ENCODE measurements at places on chromosomes 16 and 17. TPM values are rescaled to one million over a fixed set of nuclear protein-coding genes. Genes with fewer than 3 reads are reported as not detected.
A peak's percentile ranks its signal among the peaks of the same experiment; 100 is the strongest.

FKBP10 gene
- total RNA-seq: 62.0 TPM

DNA sequence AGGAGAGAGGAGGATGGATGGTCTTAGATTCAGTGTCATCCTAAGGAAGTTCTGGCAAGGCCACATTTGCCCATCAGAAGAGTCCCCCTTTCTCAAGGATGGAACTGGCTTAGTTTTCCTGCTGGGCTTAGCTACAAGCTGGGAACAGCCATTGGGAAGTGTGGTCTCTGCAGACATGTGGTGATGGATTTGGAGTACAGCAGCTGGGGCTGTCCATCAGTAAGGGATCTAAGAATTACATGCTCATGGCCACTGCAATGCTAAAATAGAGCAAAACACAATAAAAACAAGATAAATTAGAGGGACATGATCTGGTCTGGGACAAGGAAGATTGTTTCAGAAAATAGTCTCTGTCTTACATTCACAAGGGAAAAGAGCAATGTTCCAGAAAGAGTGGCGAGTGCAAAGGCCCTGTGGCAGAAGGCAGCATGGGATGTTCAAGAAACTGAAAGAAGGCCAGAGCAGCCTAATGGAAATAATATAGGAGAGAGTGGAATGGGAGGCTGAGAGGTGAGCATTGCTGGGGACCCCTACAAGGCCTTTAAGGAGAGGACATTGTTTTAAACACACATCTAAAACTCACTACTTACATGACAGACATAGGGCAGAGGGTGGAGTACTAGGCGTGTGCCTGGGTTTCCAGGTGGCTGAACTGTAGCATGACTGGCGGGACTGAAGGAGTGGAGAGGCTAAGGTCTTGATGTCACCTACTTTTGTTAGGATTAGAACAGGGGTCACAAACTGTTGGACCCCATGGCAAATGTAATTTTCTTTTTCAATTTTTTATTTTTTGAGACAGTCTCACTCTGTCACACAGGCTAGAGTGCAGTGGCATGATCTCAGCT, 17.0 kb upstream of the TOX3 start:
- no peak for DNase-seq

GRCh38 chr16:56362057-56362655, 63.2 kb downstream of the AMFR start:
- no peak for DNase-seq

DCTPP1 gene
- 26.6 TPM for total RNA-seq

- DNase-seq: no peak
Observed at GRCh38 chr17:61426482-61427304, 25.5 kb upstream of the TBX4 start.

- DNase-seq: no peak
Observed at GRCh38 chr17:50452630-50453300, 15.9 kb downstream of the CHAD start.

GRCh38 chr17:34736611-34737010, 157.2 kb downstream of the TMEM132E start:
- no peak for DNase-seq

CMTM2 gene
- total RNA-seq: not detected

DNA sequence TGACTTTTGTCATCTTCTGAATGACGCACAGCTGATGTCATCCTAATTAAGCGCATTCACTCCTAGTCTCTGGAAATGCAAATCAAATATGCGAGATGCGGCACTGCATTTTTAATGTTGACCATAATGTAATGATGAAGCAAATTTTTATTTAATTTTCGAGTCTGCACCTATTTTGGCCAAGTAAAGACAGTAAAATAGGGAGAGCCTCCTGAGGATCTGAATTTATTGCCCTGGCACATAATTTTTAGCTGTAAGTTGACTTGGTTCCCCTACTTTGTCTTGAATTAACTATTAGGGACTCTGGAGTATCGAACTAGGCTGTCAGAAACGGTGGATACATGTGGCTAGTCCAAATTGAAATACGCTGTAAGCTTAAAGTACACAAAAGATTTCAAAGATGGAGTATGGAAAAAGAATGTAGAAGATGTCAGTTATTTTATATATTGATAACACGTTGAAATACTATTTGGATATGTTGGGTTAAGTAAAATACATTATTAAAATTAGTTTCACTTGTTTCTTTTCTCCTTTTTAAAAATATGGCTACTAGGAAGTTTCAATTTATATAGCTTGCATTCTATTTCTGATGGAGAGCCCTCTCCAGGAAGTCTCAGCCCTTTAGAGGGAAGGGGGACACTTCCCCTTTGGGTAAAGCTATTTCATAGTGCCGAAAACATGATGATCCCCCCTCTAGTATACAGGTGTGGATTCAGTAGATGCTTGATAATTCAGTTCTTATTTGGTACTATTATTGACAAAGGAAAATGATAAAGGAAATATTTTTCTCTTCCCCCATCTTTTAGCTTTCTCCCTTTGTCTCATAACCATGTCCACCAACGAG, 991 bp downstream of the KPNA2 start:
- no peak for DNase-seq

- DNase-seq: peak; percentile 66
Observed at GRCh38 chr17:77308861-77309726, 168.3 kb downstream of the SEC14L1 start.

DNA sequence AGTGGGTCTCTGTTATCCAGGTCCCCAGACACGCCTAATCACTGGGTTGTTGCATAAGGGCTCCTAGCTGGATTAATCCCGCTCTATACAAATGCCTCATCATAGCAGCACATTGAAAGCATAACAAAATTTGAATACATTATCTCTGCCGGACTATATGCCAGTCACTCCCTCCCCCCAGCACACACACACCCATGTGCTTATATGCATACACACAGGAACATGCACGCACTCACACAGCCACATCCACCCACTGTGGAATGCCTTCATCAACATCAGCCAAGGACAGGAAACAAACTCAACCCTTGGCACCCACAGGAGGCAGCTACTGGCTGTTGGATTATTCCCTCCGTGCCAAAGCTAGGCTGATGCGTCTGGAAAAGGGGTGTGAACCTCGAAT, 3.5 kb upstream of the CDH13 start:
- DNase-seq: no peak

HOXB6 gene
- total RNA-seq: 18.2 TPM

FN3KRP gene
- 38.2 TPM for total RNA-seq

ANKS4B gene
- not detected for total RNA-seq

- DNase-seq: peak; percentile 97
Observed at GRCh38 chr17:16653367-16654041, at the start of gene ZNF624. Gene ZNF624, minus strand, starts transcription at chr17:16653850.

- no peak for DNase-seq
Observed at GRCh38 chr17:48520631-48521079, 10.2 kb downstream of the HOXB1 start.

GRCh38 chr17:81026266-81027036, 8.5 kb upstream of the BAIAP2 start:
- no peak for DNase-seq

DNA sequence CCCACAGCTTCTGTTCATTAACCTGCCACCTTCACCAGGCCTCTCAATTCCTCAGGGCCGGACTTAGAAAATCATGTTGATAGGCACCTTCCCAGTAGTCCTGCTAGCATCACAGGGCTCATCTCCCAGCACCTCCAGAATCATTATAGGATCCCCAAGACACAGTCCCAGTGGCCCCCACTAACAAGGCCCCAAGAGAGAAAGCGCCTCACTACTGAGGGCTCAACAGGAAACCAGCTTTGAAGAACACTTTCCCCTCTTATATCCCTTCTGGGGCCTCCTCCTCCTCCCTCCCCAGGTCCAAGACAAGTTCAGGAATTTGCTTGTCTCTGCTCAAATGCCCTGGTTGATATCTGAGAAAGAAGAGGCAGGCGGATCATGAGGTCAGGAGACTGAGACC, at the start of gene OR3A3:
OR3A3 (plus strand) TSS at position 301 of the 400 bp plus-strand sequence.
- no peak for DNase-seq

TBC1D3G gene
- not detected for total RNA-seq

CDH5 gene
- total RNA-seq: 59.7 TPM

GRCh38 chr17:82863941-82864712, 24.3 kb upstream of the ZNF750 start:
- no peak for DNase-seq

OTOP2 gene
- total RNA-seq: 0.46 TPM

DNA sequence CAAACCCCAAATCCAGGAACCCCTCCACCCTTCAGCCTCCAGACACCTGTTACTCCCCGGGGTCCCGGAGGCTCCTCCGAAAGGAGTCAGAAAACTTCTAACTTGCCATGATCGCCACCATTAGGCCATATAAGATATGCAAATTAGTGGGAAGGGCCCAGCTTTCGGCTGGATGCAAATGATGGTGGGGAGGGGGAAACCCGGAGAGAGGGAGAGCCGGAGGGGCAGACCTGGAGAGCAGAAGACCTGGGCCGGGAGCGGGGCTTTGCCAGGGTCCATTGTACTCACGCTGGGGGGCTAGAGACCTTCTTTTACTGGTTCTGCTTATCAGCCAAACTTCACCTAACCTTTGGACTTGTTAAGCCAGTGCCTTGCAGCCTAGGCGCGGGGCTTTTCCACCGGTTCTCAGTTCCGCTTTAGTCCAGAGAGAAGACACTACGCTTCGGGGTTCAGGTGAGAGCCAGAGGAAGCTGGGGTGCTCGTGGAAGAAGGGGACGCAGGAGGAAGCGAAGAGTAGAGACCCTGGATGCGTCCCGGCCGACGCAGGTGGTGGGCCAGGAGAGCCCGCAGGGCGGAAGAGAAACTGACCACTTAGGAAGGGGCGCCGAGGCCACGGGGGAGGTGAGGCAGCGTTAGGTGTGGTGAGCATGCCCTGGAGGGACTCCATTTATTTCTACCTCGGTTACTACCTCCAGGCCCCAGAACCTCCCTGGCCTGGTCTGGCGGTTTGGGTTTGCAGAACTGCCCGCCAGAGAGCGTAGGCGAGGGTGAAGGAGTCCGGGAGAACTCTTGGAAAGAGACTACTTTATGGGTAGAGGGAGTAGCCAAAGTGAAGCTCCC, at the start of gene HNF1B:
HNF1B (minus strand) TSS at position 99 of the 840 bp plus-strand sequence. CDS start 175 bp downstream, outside the sequence.
- DNase-seq: no peak

DNA sequence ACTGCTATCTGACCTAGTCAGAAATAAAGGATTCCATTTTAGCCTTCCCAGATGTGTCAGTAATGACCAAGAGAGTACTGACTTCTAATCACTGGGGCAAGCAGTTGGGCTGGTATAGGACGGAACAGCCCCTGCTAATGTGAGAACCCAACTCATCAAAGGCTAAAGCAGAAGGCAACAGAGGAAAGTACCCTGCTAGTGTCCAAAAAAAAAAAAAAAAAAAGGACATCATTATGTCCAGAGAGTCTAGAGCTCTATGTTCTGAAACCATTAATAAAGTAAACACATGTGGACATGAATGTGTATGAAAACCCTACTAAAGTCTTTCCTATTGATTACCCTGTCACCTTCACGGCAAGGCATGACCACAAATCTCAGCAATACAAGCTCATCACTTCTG, 85.0 kb downstream of the CYTH1 start:
- no peak for DNase-seq

GRCh38 chr16:81313701-81314602, 810 bp upstream of the GAN start:
- no peak for DNase-seq

DNA sequence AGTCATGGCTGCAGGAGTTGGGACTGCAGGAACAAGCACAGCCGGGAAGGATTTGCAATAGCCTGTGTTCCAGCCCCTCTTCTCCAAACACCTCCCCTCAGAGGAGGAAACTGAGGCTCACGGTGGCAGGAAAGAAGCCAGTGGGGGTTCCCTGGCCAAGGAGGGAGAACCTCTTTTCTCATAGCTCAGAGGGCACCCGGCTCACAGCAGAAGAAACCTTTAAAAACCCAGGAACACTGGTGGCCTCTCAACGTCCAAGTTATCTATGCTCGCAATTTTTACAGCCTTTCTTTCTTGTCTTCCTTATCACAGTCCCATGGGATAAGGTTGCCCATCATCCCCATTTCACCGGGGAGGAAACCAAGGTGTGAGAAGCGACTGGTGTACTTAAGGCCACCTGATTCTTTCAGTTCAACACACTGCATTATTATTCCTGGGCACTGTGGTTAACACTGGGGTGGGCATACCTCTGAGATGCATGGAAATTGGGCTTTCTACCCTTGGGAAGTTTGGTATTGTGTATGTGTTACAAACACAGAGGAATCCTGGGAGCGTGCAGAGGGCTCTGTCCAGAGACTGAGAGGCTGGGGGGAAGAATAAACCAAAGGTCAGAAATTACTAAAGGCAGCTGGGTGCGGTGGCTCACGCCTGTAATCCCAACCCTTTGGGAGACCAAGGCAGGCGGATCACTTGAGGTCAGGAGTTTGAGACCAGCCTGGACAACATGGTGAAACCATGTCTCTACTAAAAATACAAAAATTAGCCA, 791 bp upstream of the ZNF629 start:
- DNase-seq: no peak

- DNase-seq: no peak
Observed at GRCh38 chr17:48374650-48375230, 55.3 kb downstream of the SKAP1 start.

HGS gene
- total RNA-seq: 21.0 TPM

DNA sequence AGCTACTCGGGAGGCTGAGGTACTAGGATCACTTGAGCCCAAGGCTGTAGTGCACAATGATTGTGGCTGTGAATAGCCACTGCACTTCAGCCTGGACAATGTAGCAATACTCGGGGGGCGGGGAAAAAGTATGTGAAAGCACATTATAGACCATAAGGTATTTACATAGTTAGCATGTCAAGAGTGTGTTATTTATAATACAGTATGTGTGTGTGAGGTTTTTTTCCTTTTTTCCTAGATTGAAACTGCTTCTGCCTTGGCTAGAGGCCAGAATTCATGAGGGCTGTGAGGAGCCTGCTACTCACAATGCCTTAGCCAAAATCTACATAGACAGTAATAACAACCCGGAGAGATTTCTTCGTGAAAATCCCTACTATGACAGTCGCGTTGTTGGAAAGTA, 30.5 kb downstream of the PTRH2 start:
- DNase-seq: no peak

GRCh38 chr17:4409659-4410058, 24.1 kb upstream of the SPNS3 start:
- DNase-seq: no peak

GRCh38 chr17:75873587-75874322, 4.6 kb downstream of the TRIM47 start:
- no peak for DNase-seq

DNA sequence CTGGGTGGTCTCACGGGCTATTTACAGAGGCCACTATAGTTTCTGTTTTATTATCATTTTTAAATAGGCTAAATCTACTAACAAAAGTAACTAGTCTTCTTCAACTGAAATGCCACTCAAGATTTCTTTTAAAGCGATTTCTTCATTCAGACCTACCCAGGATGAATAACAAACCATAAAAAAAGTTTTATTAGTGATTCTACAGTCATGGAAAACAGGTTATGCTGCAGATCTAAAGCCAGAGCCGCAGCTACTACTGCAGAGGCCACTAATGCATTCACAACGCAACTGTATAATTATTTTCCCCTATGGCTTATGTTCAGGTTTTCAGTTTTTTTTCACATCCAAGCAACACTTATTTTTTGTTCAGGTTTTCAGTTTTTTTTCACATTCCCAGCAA, 136.2 kb upstream of the AXIN2 start:
- DNase-seq: no peak

CCL16 gene
- total RNA-seq: not detected

GRCh38 chr17:75898065-75898464, 1.3 kb upstream of the TRIM65 start:
- no peak for DNase-seq

SHISA9 gene
- not detected for total RNA-seq

Data from uterus (tissue), 4 donors.